NCI-H524 treated with DMSO at 0.1 percent for 48 hours (cell line): ENCODE measurements at places on chromosomes 5 and 9.

DNA sequence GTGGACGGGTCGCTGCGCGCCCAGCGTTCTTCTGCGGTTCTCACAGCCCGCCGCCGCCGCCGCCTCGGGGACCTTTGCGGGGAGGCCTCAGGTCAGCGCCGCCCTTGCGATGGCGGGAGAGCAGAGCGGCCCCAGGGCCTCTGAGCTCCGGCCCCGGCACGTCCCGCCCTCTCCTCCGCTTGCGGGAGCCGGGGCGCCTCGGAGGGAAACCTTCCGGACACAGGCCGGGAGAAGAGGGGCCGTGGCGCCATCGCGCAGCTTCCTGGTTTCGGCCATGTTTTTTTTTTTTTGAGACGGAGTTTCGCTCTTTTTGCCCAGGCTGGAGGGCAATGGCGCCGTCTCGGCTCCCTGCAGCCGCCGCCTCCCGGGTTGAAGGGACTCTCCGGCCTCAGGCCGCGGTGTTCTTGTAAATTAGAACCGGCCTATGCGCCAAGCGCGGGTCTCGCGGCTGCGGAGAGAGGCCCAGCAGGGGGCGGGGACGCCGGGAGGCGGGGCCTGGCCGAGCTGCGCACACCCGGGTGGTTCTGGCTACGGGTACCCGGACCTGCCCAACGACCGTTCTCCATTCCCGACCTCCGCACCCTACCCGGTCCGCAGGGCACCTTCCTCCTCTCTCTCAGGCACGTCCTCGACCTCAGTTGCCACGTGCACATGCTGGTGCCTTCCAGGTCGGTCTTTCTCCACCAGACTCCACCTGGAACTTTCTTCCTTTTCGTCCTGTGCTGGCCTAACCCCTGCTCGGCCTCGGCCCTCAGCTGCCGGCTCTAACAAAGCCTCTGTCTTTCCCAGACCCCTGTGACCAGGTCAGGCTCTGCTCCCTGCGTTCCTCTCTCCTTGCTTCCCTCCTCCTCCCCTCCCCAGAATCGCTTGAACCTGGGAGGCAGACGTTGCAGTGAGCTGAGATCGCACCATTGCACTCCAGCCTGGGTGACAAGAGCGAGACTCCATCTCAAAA is 28.8 kb upstream of the MGAT1 start:
- DNase-seq = no peak

DNA sequence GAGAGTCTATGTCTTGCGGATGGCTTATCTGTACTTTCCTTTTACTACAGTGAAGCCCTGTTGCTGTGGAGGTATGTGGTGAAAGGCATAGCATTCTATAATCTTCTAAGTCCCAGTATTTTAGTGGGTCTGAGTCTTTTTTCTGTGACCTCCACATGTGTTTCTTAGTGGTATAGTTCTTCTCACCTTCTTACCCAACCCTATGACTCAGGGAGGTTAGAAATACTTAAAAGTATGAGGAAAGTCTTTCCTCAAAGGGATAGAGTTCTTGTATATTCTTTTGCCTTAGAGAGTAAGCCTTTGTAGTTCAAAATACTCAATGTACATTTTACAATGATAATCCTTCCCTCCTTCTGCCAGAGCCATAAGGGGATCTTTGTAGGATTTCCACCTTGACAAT is 621.9 kb upstream of the CTNND2 start:
- no peak for DNase-seq

GRCh38 chr9:100472788-100473275 is at the start of gene TMEFF1:
TSS of gene TMEFF1 (plus strand) at chr9:100473149. CDS start at chr9:100473545, 396 bp downstream.
- DNase-seq = no peak

DNA sequence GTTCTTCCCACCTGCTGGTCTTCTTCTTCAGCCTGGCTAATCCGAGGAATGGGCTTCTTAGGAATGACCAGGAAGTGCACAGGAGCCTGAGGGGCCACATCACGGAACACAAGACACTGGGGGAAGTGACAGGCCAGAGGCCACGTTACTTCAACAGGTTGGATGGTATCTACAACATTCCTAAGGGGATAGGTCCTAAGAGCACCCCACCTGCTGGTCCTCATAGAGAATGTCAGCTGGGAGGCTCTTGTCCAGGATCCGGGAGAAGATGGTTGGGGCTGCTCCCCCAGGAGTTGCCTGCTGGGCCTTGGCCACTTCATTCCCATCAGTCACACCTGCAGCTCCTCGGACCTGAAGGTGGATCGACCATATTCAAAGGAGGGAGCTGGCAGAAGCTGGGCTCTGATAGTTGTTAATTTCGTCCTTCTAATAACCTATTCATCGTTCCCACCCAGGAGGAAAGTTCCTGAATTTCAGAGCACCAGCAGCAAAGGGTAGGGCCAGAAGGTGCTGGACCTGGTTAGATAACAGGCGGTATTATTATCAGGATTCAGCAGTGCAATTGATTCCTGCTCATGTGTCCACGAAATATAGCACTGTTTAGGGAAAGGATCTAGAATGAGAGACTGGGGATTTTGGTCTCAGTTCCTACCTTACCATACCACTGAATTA is 1.3 kb downstream of the HINT2 start:
- no peak for DNase-seq
